SW 1271 (cell line): ENCODE measurements at places on chromosomes 6 and 20.

- no peak for DNase-seq
Observed at GRCh38 chr6:105235155-105235554, 55.3 kb upstream of the POPDC3 start.

DNA sequence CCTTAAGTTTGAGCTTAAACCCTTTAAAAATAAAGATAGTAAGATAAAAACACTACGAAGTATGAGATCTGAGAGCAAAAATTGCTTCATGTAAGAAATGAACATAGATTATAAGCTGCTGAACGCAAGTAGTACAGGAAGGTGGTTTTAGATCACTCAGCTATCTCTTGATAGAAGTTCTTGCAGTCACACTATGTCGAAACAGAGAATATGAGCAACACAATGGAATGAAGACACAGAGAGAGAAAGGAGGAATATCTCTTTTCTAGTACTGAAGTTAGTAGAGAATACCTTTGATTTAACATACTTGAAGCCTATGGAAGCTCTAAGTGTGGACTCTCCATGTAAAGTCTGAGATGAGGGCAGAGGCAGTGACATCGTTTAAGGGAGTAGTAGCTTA is 162.7 kb downstream of the CDK19 start:
- DNase-seq, result no peak

GRCh38 chr20:8183526-8183925 is 51.5 kb downstream of the PLCB1 start:
- no peak for DNase-seq

GRCh38 chr6:43870660-43871061 is 100.7 kb downstream of the VEGFA start:
- no peak for DNase-seq

DNA sequence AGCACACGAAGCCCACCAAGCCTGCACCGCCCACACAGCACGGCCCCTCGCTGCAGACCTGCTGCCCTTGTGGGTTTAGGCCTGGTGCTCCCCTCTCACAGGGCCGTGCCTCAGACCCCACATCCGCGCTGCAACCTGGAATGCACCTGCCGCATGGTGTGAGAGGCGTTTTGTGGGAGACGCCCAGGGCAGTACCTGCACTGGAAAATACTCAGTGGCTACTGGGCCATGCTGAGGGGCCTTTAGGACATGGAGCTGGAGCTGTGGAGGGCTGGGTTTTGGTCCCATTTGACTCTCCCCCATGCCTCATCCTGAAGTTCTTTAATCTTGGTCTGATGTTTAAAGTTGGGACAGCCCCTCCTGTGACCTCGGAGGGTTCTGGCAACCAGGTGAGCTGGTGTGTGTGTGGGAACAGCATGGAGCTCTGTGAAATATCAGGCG is 116.3 kb downstream of the ERMARD start:
- no peak for DNase-seq

GRCh38 chr6:36912586-36912985 is 26.8 kb downstream of the C6orf89 start:
- DNase-seq, result peak; percentile 57
